ENCODE measurements at places on chromosomes 11 and 22.

DNA sequence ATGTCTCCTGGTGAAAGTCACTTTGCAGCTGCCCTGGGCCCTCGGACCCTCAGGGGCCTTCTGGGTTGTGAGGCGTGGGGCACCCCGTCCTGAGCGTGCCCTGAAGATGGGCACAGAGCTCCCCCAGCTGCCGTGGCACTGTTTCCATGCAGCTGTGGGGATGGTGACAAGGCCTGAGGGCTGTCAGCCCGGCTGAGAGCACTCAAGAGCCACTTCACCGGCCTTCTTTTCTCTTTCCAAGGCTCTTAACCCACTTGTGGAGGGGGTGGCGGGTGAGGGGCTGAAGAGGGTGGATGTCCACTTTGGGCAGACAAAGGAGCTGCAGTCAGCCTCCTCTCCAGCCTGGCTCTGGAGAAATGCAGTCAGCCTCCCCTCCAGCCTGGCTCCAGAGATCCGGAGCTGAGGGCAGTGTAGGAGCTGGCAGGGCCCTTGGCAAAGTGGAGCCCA is 239.5 kb downstream of the ST3GAL4 start:
- no peak for DNase-seq

GRCh38 chr11:133338588-133338987 is 193.7 kb downstream of the OPCML start:
- no peak for DNase-seq

- no peak for DNase-seq
These were observed 662.6 kb downstream of the METTL15 start for GRCh38 chr11:28770806-28771205.

DNA sequence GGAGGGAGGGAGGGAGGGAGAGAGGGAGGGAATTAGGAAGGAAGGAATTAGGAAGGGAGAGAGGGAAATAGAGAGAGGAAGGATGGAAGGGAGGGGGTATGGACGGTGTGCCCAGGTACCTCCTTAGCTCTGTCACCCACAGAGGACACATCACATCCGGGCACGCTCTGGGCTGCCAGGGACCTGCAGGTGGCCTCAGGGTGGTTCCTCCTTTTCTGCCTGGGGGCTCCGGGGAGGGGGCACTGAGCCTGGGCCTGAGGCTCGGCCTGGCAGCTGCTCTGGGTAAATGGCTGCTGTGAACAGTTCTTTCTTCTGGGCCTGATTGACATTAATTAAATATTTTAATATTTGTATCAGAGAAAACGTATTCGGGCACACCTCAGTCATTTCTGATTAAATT is 733.5 kb downstream of the BRD1 start:
- DNase-seq, result no peak

GRCh38 chr11:33211580-33211979 is 45.6 kb upstream of the HIPK3 start:
- no peak for DNase-seq

DNA sequence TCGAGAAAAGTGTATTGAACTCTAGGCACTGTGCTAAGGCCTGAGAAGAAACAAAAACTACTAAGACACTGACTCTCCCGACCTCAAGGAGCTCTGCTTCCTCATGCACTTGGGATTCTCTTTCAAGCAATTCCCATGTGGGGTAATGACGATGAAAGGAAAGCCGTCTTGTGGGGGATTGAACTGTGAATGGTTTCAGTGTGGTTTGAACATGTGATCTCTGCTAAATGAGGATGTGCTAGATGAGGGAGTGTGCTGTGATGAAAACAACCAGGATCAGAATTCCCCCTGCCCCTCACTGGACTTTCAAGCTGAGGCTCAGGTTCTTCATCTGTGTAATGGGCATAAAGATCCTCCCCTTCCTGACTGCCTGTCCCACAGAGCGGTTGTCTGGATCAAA is 74.9 kb downstream of the DEPDC5 start:
- no peak for DNase-seq

GRCh38 chr11:72406540-72407527 is 27.5 kb downstream of the CLPB start:
- DNase-seq, result no peak

GRCh38 chr11:120577624-120578363 is 66.2 kb downstream of the GRIK4 start:
- no peak for DNase-seq

DNA sequence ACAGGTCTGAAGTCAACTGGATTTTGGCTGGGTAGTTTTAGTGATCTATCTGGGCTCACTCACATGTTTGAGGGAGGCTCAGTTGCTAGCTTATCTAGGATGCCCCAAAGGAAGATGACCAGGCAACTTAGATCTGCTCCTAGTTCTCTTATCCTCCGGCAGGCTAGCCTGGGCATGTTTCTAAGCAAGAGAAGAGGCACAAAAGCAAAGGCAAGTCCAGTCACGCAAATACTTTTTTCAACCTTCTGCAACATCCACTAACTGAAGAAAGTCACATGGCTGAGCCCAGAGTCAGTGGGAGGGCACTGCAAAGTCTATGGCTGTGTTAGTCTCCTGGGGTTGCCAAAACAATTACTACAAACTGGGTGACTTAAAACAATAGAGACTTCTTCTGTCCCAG is 32.9 kb upstream of the FSHB start:
- no peak for DNase-seq

DNA sequence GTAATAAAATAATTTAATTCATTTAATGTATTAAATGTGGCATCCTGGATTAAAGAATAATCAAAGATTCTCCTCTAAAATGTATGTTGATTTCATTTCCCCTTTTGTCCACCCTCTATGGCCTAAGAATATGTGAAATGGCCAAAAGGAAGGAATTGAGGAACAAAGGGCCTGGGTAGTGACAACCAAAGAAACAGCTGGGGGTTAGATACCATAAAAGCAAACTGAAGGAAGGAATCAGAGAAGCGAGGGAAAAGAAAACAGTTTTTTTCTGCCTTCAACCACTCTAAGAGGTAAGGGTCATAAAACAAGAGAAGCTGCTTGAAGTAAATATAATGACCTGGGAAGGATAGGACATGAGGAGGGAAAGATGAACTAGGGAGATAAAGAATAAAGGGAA is 139.3 kb downstream of the FAM76B start:
- DNase-seq, result no peak

DNA sequence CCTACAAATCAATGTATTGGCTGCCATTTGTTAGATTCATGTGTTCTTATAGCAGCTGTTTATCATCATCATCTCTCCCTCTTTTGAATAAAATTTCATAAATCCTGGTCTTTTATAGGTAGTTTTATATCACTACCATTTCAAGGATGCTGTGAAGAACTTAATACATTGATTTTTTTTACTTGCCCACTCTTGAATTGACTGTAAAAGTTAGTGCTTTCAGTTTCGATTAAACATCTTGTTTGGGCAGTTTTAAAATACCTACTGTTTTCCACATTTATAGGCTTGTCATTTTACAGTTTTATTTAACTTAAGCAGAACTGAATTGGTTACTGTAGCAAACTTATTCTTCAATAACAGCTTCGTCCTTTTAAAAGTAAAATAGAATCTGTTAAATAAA is 59.5 kb downstream of the TTC17 start:
- DNase-seq, result no peak

DNA sequence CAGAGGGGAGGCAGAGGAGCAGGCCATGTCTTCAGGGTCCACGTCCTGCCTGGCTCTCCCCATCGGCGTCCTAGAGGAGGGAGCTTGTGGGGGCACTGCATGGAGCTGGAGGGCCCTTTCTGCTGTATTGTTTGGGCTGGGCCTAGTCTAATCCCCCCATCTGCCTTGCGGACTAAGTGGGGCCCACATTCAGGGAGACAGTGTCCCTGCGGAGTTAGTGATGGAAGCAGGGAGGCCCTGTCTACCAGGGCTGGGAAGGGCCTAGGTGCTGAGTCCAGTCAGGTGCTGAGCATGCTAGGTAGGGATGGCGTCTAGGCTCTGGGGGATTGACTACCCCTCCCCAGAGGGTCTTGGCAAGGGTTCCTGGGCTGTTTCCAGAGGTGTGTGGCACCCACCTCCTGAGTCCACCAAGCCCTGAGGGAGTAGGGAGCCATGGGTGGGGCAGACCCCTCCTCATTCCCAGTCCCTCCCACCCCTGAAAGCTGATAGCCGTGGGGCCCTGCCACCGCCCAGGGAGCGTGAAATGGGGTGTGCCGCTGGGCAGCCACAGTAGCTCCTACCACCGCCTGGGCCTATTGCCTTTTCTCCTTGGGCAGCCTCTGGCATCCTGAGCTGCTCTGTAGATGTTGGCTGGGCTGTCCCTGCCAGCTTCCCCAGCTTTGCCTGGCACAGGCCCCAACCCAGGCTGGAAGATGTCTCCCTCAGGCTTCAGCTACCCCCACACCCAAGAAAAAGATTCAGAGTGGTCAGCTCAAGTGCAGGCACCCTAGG is 1.9 kb upstream of the POLD4 start:
- DNase-seq, result no peak

- DNase-seq, result no peak
These were observed 115.2 kb downstream of the DDX10 start for GRCh38 chr11:108780119-108780518.

DNA sequence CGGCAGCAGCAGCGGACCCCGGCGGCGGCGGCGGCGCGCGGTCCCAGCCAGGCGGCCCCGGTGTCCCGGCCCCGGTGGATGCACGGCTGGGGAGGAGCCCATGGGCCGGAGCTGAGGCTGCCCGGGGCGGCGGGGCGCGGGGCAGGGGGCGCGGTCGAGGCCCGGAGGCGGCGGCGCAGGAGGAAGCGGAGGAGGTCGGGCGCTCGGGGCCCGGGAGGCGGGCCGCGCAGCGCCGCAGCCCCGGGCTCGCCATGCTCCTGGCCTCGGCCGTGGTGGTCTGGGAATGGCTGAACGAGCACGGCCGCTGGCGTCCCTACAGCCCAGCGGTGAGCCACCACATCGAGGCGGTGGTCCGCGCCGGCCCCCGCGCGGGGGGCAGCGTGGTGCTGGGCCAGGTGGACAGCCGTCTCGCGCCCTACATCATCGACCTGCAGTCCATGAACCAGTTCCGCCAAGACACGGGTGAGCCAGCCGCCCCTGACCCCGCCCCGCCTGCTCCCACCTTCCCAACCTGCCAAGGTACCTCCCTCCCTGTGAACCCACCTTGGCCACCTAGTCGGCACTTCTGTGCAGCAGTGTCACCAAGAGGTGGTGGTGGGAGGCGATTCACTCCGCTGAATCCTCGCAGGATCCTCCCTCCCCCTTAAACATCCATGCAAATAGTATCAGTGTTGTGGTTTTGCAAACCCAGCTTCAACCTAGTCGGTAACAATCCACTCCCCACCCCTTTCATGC is 580 bp downstream of the DTX4 start:
- DNase-seq, result peak; percentile 39

DNA sequence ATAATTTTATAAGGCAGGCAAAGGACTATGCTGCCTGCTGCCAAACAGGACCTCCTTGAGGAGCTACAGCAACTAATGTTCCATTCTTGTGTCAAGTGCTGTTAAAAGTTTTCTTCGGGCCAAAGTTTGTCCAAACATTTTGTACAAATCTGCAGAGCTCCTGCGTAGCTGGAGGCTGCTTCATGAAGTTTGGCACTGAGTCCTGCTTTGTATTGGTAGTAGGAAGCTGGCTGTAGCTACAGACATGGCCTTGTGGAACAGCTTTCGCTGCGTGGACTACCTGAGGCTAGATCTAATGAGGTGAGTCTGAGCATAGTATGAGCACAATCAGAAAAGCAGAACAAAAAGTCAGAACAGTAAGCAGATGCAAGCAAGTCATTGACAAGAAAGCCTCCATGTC is 528.1 kb downstream of the DLG2 start:
- DNase-seq, result no peak

DNA sequence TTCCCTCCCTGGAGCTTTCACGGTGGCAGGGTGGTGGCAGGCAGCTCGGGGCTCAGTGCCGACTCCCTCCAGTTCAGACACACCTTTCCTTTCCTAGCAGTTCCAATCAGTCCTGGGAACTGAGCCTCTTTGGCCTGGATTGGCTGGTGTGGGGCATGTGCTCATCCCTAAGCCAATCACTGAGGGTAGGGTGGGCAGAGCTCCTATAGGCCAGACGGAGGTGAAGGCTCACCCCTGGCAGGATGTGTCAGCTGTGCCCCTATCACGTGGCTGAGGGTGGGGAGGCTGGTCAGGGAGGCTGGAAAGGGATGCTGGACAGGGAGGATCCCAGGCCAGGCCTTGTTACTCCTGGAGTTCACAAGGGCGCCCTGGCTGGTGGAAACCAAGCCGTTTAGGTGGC is 40.2 kb downstream of the CACNA1I start:
- no peak for DNase-seq

- DNase-seq, result no peak
These were observed 6.6 kb upstream of the FLI1 start for GRCh38 chr11:128687321-128687720.

- DNase-seq, result no peak
These were observed 73.0 kb downstream of the OSBP2 start for GRCh38 chr22:30767661-30768060.

GRCh38 chr11:123231777-123232176 is 36.7 kb upstream of the CLMP start:
- DNase-seq, result no peak

- no peak for DNase-seq
These were observed 953.3 kb downstream of the METTL15 start for GRCh38 chr11:29061452-29061851.

DNA sequence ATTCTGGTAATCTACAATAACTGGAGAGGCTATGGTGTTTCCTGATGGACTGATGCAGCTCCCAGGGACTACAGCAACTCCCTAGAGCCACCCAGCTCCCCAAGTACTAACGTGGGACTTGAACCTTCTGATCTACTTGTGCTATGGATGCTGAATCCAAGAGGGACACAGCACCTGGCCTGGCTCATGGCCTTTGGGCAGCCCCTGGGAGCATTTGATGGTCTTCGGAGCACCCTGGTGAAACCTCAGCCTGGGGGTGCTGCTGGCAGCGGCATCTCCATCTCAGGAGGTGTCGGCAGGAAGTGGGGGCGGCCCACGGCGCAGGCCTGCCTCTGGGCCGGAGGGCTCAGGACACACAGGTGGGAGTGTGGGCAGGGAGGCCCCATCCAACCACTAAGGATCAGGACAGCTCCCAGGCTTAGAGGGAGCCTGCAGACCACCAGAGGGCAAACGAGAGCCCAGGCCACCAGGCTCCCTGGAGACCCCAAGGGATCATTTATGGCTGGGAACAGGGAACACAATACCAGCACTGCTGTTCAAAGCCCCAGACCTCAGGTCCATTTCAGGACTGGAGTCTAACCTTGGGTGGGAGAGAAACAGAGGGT is 8.7 kb downstream of the EHD1 start:
- DNase-seq, result no peak

DNA sequence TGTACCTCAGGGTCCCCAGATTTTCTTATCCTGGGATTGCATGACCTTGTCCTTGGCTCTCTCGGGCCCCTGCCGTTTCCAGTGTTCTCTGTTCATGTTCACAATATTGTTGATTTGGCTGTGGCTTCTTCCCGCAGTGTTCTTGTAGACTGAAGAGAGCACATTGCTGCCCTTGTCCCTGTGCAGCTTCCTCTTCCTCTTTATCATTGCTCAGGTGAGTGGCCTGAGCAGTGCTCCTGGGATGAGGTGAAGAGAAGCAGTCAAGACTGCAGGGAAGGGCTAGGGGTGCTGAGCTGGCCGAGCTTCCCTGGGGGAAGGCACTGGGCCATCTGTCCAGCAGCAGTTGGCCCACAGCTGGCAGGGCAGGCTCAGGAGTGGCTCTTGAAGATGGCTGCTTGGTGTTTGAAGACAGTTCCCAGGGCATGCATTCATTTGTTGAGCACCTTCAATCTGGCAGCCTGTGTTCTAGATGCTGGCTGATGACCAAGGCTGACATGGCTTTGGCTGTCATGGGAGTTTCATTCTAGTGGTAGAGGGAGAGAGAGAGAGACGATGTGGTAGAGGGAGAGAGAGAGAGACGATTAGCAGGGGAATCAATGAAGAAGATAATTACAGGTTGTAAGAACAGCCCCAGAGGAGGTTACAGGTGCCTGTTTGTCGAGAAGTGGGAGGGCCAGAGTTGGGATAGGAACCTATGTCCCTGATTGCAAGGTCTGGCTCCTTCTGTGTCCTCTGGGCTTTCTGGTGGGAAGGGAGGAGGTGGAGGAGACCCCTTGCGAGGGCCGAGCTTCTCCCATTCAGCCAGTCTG is 17.4 kb downstream of the BMAL1 start:
- no peak for DNase-seq
